Hair follicular keratinocyte (primary cell): ENCODE measurements at places on chromosomes 13 and 19. TPM values are rescaled to one million over a fixed set of nuclear protein-coding genes. Genes with fewer than 3 reads are reported as not detected.

Gene F7
- not detected in 2 replicates for total RNA-seq

Gene SELENOV
- not detected in 2 replicates for total RNA-seq

Gene RB1
- 23.0 and 24.2 TPM in 2 replicates for total RNA-seq

Gene KLK8
- 53.8 and 72.6 TPM in 2 replicates for total RNA-seq

Gene DAND5
- not detected in 2 replicates for total RNA-seq

Gene ATP8A2
- total RNA-seq = 0.15 and 0.23 TPM in 2 replicates

Gene LTBP4
- 57.3 and 133 TPM in 2 replicates for total RNA-seq

Gene RYR1
- total RNA-seq = 1.8 and 3.7 TPM in 2 replicates

Gene CACNG7
- total RNA-seq = not detected in 2 replicates

Gene ZNF749
- 5.0 and 8.7 TPM in 2 replicates for total RNA-seq

Gene GRIN2D
- total RNA-seq = 0.16 TPM in 1 of 2 replicates, not detected in the other

Gene TEX29
- not detected in 2 replicates for total RNA-seq
